ENCODE measurements at places on chromosomes 6 and 20.

DNA sequence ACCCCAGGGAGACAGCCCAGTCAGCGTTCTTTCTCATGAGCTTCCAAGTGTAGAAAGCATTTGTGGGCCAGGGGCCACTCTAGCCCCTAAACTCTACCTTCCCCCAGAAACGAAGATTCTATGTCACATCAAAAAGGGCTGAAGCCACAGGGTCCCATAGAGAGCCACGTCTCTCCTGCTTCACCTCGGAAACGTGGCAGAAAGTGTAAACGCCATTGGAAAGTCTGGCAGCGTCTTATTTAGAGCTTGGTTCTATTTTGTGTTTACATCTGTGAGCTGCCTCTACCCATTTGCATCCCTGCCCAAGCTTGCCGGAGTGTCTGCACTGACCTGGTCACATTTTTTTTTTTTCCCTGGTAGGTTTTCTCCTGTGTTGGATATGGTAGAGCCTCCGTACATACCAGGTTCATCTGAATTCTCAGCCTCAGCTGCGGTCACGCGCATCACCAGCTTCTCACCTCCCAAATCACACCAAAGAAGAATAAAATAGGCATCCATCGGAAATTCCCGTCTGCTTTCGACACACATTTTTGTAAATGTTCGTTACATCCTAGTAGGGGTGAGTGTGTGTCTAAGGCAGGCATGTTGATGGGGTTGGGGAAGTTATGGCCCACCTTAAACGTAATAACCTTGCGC, 62.6 kb downstream of the NPEPL1 start:
- DNase-seq: no peak

- no peak for DNase-seq
Measured at GRCh38 chr6:44415449-44415848, 27.9 kb downstream of the CDC5L start.

DNA sequence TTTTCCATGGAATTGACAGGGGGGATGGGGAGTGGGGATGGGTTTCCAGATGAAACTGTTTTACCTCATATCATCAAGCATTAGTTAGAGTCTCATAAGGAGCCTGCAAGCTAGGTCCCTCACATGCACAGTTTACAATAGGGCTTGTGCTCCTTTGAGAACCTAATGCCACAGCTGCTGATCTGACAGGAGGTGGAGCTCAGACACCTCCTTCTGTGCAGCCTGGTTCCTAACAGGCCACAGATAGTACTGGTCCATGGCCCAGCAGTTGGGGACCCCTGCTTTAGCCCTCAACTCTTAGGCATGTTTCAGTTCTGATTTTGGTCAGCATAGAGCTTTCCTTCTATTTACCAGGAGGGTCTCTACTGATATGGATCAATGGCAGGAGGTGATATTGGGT, 251.6 kb downstream of the LAMA2 start:
- no peak for DNase-seq

DNA sequence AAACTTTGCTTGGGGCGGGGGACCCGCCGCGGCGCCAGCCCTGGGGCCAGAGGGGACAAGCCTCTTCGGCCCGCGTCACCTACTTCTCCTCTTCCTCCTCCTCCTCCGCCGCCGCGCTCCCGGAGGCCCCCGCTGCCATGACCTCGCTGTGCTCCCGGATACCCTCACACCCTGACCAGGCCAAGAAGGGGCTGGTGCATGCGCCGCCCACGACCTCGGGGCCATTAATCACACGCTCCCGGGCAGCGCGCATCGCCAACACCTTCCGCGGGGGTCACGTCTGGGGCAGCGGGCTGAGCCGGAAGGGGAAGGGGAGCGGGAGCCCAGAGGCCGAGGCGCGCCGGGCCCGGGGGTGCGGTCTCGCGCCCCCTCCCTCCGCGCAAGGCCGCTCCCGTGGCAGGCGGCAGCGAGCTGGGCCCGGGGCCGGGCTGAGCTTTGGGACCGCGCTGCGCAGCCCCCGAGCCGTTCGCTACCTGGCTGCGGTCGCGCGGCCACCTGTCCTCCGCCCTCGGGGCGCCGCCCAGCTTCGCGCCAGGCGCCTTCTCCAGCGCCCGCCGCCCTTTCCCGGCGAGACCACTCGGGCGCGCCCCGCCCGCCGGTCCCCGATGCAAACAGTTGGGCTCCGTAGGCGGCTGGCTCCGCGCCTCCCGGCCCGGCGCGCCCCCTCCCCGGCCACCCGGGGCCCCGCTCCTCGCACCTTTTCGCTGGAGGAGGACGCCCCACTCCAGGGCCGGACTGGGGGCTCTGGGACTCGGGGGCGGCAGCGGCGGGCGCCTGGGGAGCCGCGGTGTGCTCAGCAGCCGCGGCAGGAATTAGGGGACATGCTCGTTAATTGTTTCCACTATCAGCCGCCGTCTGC, 575 bp upstream of the CNR1 start:
- DNase-seq: peak; percentile 33

DNA sequence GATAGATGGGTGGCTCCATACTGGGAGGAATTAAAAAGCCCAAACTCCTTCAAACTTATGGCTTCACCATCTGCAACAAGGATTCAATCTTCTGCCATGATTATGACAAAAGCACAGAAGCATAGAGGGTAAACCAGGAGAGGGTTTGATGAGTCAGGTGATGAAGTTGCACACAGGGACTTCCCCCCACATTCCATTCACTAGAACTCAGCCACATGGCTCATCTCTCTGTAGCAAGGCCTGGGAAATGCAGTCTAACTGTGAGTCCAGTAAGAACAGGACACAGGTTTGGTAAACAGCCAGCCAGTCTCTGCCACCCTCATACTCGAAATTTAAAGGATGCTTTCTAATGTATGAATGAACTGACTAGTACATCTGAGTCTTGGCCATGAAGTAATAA, 142.9 kb downstream of the HIVEP2 start:
- DNase-seq: no peak

DNA sequence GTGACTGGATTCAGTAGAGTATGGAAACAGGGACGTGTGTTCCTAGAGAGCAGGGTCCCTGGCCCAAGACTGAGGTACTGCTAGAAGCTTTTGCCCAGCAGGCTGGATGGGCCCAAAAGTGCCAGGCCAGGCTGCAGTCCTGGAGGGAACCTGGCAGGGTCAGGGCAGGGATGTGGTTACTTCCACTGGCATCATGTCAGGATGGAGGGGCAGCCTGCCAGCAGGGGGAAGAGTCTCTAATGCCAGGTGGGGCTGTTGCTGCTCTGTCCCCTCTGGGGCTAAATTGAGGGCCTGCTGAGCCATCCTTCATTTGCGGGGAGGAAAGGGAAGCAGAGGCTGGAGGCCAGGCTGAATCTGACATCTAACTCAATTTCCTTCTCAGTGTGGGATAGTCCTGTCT, 17.2 kb downstream of the ZDHHC14 start:
- DNase-seq: no peak

DNA sequence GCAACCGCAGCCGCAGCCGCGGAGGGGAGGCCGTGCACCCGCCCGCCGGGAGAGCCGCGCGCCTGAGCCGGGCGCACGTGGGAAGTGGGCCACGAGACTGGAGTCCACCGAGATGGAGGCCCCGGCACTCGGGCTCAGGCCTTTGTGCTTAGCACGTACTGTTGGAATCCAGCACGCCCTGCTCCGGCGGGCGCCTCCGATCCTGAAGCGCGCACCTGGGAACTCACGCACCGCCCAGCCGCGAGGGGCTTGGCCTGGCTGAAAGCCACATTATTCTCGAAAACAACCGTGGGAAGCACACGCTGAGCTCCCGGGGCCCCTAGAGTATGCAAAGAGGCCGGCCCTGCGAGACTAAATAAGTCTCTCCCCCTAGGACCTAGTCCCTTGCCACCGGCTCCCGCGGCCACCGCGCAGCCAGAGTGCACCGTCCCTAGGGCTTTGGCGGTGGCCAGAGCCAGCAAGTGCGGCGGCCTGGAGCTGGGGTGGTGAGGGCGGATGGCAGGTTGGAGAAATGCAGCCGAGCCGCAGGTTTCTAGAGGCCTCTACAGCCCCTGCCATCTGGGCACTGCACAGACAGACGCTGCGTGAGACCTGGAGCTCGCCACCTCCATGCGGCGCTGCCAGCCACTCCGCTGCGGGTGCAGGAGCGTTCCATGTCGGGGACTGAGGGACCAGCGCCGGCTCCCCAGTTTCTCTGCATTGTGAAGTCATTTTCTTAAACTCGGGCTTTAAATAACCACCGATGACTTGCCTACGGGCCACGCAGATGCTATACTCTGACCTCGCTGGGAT, 42.0 kb upstream of the LY86 start:
- peak; percentile 27 for DNase-seq

- no peak for DNase-seq
Measured at GRCh38 chr20:25469558-25469957, 62.1 kb downstream of the GINS1 start.

- no peak for DNase-seq
Measured at GRCh38 chr6:145319605-145320004, 415.7 kb downstream of the EPM2A start.

GRCh38 chr6:50591135-50591534, 122.2 kb upstream of the TFAP2D start:
- DNase-seq: no peak

DNA sequence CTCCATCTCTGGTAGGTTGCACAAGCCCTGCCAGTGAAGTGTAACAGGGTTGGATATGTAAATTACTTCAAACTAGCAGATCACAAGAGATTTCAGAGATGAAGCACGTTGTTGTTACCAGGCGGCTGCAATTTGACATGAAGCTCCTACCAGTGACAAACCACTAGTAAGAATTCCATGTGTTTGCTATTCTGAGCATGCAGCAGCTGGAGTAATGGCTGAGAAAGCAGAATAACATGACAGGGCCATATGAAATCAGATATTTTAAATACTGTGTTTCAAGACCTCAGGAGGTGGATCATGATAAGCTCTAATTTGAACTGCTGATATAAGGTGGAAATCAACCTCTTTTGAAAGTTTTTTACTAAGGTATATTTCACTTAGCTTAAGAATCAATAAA, 11.4 kb downstream of the RIN2 start:
- no peak for DNase-seq

- DNase-seq: no peak
Measured at GRCh38 chr6:85404564-85405174, 45.2 kb upstream of the NT5E start.

DNA sequence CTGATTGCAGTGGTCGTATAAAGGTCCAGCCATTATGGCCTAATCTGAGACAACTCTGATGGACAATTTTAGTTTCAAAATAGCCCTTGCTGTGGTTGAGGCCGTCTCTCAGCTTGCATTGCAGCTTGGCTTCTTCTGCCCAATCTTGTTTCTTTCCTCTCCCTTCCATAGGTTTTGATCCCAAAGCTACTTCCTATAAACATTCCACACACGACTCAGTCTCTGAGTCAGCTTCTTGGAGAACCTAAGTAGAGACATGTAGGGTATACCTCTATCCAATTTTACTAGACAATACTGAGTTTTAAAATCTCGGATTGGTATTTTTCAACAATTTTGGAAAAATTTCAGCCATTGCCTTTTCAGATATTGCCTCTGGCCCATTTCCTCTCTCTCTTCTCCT, 13.4 kb downstream of the IYD start:
- no peak for DNase-seq

- DNase-seq: no peak
Measured at GRCh38 chr20:62332421-62332820, 29.6 kb downstream of the ADRM1 start.

- no peak for DNase-seq
Measured at GRCh38 chr6:156731396-156731795, 45.8 kb upstream of the ARID1B start.

GRCh38 chr6:161917645-161918044, 643.8 kb upstream of the AGPAT4 start:
- DNase-seq: no peak

DNA sequence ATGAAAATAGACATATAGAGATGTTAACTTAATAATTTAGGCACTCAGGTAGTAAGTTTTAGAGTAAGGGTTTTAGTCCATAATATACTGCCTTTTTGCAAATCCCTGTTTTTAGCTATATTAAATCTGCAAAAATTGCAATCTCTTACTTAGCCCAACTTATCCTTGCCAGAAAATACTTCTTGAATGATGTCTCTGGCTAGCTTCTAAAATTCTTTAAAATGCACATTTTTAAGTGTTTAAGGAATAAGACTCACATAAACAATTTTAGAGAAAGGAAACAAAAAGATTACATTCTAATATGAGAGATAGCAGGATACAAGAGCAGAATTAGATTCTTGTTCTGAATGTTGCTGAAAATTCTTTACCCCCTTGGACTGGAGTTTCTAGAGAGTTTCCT, 25.8 kb upstream of the RFPL4B start:
- DNase-seq: no peak

GRCh38 chr20:58397429-58397828, 8.4 kb downstream of the VAPB start:
- DNase-seq: no peak

DNA sequence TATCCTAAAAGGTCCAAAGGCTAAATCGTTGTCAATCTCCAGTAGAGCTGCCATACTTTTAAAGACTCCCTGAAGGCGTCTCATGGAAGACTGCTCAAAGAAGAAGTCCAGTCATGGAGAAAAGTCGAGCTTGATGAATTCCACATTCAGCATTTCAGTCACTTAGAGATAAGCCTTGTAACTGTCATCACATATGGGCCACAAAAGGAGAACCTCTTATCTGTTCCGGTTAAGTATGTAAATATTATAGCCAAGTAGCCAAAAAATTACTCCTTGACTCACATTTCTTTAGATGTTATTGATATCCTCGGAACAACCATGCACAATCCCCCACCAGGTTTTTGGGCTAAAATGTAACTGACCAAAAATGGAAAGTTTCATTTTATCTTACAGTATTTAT, 9.8 kb upstream of the CNKSR3 start:
- no peak for DNase-seq

- no peak for DNase-seq
Measured at GRCh38 chr20:23918101-23918862, 38.7 kb upstream of the CST5 start.

GRCh38 chr6:79468116-79468515, 69.1 kb downstream of the LCA5 start:
- no peak for DNase-seq

DNA sequence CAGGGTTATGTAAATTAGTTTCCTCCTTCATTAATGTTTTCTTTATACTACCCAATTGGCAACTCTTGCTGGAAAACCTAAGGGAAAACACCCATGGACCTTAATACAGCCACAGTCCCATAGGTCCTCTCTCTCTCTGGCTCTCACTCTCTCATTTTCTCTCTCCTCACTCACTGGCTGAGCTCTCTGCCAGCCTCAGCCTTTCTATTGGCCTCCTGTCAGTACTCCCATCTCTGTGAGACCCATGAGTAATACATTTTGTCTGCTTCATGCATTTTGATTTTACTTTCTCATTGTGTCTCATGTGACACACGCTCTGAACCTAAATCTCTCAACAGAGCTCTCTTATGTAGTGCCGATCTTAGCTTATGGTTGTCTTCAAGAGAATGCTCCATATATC, 907.5 kb downstream of the C6orf118 start:
- no peak for DNase-seq

GRCh38 chr6:92840246-92840930, 579.0 kb downstream of the EPHA7 start:
- DNase-seq: no peak

- DNase-seq: no peak
Measured at GRCh38 chr6:167464177-167464576, 139.3 kb downstream of the TTLL2 start.

GRCh38 chr6:31630177-31630934, 9.8 kb downstream of the PRRC2A start:
- no peak for DNase-seq

Data from HuH-7.5 (cell line).